Upper lobe of left lung (tissue), 6 donors: ENCODE measurements at places on chromosomes 4 and X. TPM values are rescaled to one million over a fixed set of nuclear protein-coding genes. Genes with fewer than 3 reads are reported as not detected.
A peak's percentile ranks its signal among the peaks of the same experiment; 100 is the strongest.

The EMCN gene
- total RNA-seq, result 49.6 TPM

The CTAG2 gene
- not detected for total RNA-seq

The CCSER1 gene
- 6.3 TPM for total RNA-seq

The PLXNB3 gene
- 21.0 TPM for total RNA-seq

The CLTRN gene
- total RNA-seq, result not detected

The GPR82 gene
- 0.74 TPM for total RNA-seq

The PDZD4 gene
- 6.3 TPM for total RNA-seq

The STARD8 gene
- 43.1 TPM for total RNA-seq

The ZNF182 gene
- total RNA-seq, result 5.1 TPM

The FRAS1 gene
- 4.3 TPM for total RNA-seq

The ADH1A gene
- total RNA-seq, result not detected

The EGF gene
- total RNA-seq, result 3.3 TPM

The SOWAHD gene
- 4.1 TPM for total RNA-seq

GRCh38 chr4:140344101-140344500, 29.3 kb upstream of the SCOC start:
- DNase-seq, result no peak

DNA sequence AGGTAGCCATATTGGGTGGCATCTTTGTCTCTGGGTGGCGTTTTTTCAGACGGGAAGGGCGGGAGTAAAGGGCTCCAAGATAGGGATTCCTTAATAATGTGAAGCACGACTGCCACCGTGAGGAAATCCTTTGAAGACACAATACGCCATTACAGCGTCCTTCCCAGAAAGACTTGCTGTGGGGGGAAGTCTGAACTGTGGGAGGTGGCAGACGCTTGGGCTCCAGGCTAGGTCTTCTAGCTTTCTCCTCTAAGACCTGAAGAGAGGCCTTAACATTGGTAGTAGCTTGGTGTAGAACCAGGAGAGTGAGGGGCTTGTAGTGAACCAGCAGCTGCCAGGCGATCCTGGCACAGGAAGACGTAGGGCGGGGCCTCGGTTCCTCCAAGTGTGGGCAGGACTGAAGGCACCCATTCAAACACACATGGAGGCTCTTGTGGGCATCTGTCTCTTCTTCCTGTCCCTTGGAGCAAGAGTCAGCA, 197.3 kb downstream of the OR13H1 start:
- no peak for DNase-seq

DNA sequence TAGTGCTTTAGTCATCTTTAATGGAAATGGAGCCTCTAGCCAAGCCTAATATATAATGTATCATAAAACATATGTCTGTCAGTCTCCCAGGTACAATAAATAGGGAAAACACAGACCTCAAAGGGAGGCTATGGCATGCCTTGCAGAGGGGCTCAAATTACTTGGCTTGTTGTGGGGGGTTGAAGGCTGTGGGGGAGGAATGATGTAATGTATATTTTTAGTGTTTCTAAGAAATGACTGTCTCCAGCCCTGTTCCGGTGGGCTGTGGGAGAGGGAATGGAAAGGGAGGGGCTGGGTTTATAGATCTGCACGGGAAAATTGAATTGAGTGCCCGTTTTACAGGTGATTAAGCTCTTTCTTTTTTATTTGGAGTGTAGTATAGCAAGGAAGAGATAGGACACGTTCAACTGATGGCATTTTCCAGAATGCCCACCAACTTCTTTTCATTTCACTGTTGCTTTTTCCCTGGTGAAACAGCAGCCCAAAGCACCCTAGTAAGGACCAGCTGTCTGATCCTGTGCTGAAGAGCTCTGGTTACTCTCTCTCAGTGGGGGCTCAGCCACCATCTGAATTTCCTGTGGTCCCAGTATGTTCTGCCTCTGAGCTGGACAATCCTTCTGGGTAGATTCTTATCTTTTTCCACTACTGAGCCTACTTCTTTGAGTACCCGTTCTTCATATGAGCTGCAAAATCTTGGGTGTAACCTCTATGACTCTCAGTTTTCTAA, 220.7 kb upstream of the CASK start:
- no peak for DNase-seq

DNA sequence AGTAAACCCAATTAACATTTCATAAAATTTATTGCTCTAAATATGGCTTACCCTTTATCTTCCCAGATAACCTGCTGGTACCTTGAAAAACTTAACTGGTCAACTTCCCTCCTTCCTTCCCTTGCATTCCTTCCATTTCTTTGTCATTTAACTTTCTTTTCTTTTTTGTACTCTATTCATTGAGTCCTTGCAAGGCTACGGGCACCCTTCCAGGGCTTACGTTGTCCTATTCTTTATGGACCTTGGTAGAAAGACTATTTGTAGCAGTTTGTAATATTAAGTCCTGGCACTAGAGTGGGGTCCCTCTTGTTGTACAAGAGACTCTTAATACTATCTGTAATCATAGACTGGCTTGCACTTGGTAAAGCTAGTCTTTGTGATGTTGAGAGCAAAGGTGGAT, 8.0 kb upstream of the GATB start:
- no peak for DNase-seq

- no peak for DNase-seq
These were observed 256.0 kb downstream of the DHX15 start for GRCh38 chr4:24328310-24328709.

DNA sequence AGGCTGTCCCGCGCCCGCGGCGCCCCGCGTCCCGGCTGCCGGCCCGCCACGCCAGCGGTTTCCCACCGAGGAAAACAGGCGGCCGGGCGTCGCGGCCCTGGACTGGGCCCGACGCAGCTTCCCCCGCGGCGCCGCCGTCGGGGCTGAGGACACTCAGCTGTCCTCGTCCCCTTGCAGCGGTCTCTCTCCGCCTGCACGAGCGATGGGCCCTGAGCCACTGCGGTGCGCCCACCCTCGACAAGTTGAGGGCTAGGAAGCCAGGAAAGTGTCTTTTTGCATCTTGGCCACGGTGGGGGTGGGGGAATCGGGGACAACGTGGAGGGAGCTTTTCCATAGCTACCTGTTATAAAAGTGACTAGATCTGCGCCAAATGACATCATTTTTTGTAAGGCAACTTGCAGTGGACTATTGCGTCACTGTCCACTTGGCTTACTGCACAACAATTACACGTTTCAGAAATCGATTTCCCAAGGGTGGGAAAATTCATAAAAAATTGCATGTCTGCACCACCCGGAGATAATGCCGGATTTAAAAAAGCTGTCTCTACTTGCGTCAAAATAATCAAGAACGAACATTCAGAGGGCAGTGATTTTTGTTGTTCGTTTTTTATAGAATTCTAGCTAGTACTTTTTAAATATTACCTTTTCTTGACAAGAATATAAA, 1.1 kb downstream of the KLHL15 start:
- no peak for DNase-seq

DNA sequence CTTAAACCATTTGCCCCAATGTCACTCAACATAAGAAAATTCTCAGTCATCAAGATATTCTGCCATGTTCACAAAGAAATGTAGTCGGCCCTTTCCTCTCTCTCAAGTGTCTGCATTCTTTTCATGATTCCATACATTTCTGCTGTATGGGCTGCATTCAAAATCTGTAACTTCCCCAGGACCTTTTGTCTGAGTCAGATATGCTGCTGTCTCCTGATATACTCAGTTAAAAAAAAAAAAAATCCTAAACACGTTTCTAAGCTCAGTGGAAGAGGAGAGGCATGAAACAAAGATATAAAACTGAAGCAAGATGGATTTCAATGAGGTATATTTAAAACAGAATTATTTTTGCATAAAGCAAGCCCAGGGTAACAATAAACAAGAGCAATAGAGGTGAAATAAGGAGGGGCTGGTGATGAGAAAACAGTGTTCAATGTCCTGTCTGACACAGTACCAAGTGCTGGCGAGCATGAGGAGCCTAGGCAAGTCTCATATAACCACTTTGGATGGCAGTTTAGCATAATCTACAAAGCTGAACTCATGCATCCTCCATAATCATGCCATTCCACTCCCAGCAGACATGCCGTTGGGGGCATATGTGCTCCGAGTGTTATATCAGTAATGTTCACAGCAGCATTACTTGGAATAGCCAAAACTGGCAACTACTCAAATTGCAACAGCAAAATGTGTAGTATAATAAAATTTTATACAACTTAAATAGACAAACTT, 76.7 kb downstream of the MANBA start:
- DNase-seq, result no peak

- no peak for DNase-seq
These were observed 73.3 kb downstream of the MTMR1 start for GRCh38 chrX:150766351-150767044.

- DNase-seq, result no peak
These were observed 56.0 kb downstream of the NCAPG start for GRCh38 chr4:17866810-17867209.

DNA sequence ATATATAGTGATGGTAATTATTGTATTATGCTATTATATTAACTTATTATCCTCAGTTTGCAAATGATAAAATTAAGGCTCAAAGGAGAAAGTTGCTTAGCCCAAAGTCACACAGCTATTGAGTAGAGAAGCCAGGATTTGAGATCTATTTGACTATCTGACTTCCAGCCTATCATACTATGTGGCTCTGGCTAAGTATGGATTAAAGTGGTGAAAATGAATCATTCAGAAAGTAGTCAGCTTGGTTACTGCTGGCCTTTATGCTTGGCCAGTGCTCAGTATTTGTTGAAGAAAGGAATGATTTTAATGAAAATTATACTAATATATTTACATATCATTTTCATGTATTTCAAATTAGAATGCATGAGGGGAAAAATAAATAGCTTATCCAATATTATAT, 219.8 kb downstream of the SHROOM3 start:
- DNase-seq, result no peak

GRCh38 chr4:105474099-105474518, 247 bp upstream of the PPA2 start:
- peak; percentile 93 for DNase-seq

- DNase-seq, result no peak
These were observed 64.0 kb upstream of the GPRIN3 start for GRCh38 chr4:89371614-89372013.

DNA sequence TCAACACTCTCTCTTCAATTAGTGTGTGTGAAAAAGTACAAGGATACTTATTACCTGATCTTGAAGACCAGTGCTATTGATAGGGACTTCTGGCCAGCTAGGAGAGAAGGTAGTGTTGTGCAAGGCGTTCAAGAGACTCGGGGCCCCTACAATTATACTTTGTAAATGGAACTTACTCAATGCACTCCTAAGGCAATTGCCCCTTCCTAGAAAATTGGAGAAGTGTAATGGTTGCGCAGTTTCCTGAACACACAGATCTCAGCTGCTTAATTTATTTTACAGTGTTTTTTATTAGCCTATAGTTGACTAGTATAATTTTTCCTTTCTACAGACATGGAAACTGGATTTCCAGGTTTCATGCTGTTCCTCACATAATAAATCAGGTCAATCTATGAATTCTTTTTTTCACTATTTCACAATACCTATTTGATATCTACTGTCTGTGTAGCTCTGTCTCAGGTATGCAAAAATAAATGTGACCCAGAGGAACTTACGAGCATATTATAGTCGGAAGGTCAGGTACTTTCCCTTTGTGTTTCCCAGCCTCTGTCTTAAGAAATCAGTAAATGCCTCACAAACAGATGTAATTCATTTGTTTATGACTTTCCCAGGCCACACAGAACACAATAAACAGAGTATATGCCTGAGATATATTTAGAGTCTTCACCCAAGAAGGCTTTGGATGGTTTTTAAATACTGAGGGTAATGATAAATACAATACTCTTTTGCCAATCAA, 89.1 kb upstream of the TET2 start:
- DNase-seq, result no peak

- DNase-seq, result no peak
These were observed 52.5 kb downstream of the SYNPO2 start for GRCh38 chr4:118941149-118941548.

GRCh38 chr4:142539796-142540482, 306.2 kb downstream of the INPP4B start:
- DNase-seq, result no peak

DNA sequence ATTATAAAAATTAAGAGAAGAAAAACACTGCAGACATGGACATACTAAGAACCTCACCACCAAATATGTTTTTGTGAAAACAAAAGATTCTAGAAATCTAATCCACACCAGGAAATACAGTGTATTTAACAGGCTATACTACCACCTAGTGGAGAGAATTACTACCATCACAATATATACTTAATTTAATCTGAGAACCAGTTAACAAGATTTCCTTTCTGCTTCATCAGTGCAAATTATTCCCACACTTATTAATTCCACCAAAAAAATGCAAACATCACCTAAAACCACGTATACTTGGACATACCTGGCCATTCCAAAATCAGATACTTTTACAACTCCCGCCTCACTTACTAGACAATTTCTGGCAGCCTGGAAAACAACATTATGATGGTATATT, 7.0 kb upstream of the TXK start:
- no peak for DNase-seq

GRCh38 chr4:184831153-184831552, 5.4 kb upstream of the ACSL1 start:
- no peak for DNase-seq

- DNase-seq, result peak; percentile 36
These were observed 18.0 kb upstream of the CYP2U1 start for GRCh38 chr4:107913283-107913899.

DNA sequence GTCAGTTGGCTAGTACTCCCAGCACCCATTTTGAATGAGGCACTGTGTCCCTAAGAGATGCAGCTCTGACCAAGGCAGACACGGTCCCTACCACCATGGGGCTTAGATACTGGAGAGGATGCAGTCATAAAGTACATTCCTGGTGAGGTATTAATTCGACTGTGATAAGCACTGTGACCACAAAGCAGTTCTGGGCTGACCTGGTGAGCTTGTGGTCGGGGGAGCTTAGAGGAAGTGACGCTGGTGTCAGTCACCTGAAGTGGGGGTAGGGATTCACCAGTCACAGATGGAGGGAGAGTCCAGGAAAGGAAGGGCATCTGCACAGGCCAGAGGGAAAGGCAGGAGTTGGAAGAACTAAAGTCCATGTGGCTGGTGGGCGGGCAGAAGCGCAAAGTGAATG, 15.8 kb upstream of the CLTRN start:
- DNase-seq, result no peak

DNA sequence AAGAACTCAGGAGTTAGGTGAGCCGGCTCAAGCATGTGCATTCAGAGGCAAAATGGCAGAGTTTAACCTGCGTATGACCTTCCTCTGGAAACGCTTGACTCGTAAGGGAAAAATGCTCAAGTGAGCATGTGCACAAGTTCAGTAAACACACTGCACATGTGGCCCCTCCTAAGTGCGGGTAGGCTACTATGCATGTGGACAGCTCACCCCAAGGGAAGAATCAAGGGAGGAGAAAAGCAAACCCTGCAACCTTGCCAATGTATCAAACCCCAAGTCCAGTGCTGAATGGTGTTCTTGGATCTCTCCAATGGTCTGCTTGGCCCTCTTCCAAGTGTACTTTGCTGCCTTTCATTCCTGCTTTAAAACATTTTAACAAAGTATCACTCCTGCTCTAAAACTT, 407.1 kb downstream of the ADAM29 start:
- DNase-seq, result no peak

DNA sequence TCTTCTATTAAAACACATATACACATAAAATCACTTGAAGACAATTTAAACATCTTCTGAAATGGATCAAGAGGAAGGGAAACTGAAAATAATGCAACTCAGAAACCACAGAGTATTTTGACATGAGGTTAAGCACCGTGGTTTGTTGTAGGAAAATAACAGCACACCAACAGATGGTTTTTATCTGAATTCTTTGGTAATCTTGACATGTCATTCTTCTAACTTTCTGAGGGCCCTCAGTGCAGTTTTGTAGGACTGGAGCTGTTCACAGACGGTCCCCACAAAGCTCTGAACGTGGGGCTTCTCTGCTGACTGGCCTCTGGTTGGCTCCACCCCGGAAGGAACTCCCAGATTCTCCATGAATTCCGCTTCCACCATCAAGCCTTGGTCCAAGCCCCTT, 16.0 kb upstream of the TLR8 start:
- no peak for DNase-seq
